ENCODE measurements at places on chromosomes 3 and 15.

DNA sequence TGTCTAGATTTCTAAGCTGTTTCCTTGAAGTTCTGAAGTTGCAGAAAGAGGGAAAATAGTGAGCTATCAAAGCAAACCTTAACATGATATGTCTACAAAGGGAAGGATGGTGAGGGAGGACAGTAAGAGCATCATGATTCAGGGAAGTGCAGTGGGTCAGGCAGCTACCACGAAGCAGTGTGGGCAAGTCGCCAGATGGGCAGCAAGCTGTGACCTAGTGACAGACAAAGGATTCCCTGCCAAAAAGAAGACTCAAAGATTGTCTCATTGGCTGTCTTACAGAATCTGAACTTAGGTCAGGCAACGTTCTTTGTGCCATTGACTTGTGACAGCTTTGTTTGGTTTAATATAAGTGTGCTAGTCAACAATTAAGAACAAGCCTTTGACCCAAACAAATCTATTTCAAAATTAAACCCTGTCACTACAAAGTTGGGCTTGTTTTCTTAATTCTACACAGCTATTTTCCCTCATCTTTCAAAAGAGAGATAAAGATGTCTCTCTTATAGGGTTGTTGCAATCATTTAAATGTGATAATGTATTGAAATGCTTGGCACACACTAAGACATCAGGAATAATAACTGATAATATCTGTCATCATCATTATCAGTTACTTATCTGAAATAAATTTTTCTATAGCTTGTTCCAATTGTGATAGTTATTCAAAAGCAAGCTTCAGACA lies 153.3 kb downstream of the ECT2 start:
- DNase-seq = no peak

- no peak for DNase-seq
Observed at GRCh38 chr15:87239582-87240230, 1016.8 kb downstream of the NTRK3 start.

- DNase-seq = no peak
Observed at GRCh38 chr3:89180334-89180733, 72.9 kb downstream of the EPHA3 start.

DNA sequence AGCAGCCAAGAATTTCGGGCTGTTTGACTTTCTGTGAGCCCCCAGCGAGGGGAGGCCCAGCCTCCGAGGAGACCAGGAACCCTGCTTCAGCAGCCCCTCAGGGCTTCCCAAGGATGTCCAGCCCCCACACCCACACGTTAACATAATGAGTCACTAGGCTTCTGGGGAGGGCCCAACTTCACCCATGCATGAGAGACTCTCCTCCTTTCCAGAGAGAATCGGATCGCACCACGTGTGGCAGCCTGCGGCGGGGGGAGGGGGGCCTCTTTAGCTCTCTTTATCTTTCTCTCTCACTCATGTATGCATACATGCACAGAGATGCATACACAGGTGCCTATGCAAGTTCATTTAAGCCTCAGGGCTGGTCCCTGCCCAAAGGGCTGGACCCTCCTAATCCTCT lies 3.1 kb upstream of the AP2M1 start:
- no peak for DNase-seq

DNA sequence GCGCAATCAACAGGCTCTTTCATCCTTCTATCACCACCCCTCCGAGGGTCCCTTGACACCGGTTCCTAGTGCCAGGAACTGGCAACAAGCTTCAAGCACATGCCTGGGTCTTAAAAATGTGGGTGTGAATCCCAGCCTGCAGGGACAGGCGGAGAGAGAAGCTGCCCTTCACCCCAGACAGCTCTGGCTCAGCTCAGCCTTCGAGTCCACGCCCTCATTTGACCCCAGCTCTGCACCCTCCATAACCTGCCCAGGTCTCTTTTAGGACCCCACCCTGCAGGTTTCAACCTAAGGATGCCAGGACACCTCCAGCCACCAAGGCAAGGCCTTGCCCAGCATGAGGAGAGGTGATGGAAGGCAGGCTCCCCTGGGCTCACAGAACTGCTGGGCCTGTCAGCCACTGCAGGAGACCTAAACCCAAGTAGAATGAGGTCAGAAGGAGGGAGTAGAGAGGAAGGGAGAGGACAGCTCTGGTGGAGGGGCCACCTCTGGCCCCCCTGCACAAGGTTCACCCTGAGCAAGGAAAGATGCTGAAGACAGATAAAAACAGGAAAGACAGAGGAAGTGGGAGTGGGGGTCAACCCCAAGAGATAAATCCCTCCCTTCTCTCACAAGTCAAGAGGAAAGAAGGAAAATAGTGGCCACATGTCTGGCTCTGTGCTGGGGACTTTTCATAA lies 2.6 kb upstream of the LOXL1 start:
- DNase-seq = no peak

Measured in DMS79 (cell line).